A549 treated with DMSO at 1 μM for 4 hours (cell line): ENCODE measurements at places on chromosomes 3 and 15. TPM values are rescaled to one million over a fixed set of nuclear protein-coding genes. Genes with fewer than 3 reads are reported as not detected.

SYNPR gene
- not detected in 5 replicates for total RNA-seq

PLSCR5 gene
- total RNA-seq: not detected in 5 replicates

CHDH gene
- 2.2 to 3.2 TPM (median 2.6 TPM) in 5 replicates for total RNA-seq

RBPMS2 gene
- 7.5 to 9.4 TPM (median 8.4 TPM) in 5 replicates for total RNA-seq

GOLGA8T gene
- 0.66 to 1.7 TPM (median 1.3 TPM) in 5 replicates for total RNA-seq
